Activated T-cell treated with anti-CD3 and anti-CD28 coated beads, Interleukin-2, amount 50 U/mL, for 72 hours (primary cell): ENCODE measurements at places on chromosomes 13 and 19. TPM values are rescaled to one million over a fixed set of nuclear protein-coding genes. Genes with fewer than 3 reads are reported as not detected.

The SYNGR4 gene
- total RNA-seq = 0.34 TPM

GRCh38 chr13:92805766-92806165 lies 420.8 kb upstream of the GPC6 start:
- H3K36me3 ChIP-seq = no peaks in the 10 kb centered on the region
- no peak overlapping the region for H3K27ac ChIP-seq
- no peaks in the 10 kb centered on the region for H3K27me3 ChIP-seq
- DNase-seq = no peak
- H3K4me3 ChIP-seq = peak overlapping the region; percentile 85
- no peaks in the 10 kb centered on the region for H3K4me1 ChIP-seq

GRCh38 chr13:72657379-72657778 lies 70.0 kb downstream of the MZT1 start:
- no peak overlapping the region for H3K27ac ChIP-seq
- DNase-seq = no peak
- H3K36me3 ChIP-seq = no peaks in the 10 kb centered on the region
- H3K27me3 ChIP-seq = peaks cover 17% of the 10 kb centered on the region
- H3K4me1 ChIP-seq = no peaks in the 10 kb centered on the region

DNA sequence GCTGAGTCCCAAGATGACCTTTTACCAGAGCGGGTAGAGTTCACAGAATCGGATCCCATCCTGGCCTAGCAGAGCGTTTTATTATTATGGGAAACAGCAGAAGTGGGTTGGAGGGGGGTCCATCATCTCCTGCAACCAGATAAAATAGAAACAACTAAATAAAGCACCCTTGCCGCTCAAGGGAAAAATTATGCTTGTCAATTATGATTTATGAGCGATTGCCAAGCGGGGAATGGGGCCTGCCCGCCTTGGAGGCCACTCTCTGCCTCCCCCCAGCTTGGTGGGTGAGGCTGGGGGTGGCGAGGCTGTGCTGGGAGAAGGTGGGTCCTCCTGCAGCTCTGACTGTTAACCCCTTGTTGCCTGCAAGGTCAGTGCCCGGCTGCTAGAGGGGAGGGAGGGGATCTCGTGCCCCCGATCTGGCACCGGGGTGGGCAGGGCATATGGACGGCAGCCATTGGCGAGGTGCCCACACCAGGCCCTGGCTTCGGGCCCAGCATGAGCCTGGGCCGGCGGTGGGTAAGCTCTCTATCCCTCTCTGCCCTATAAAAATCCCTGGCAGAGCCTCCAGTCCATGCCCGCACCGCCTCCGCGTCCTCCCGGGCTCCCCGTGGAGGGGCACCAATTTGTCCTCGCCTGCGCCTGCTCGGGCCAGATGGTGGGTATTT lies 129.1 kb downstream of the URI1 start:
- no peaks in the 10 kb centered on the region for H3K27me3 ChIP-seq
- H3K27ac ChIP-seq = no peak overlapping the region
- DNase-seq = no peak
- no peaks in the 10 kb centered on the region for H3K4me1 ChIP-seq
- H3K4me3 ChIP-seq = no peak overlapping the region
- H3K36me3 ChIP-seq = no peaks in the 10 kb centered on the region

DNA sequence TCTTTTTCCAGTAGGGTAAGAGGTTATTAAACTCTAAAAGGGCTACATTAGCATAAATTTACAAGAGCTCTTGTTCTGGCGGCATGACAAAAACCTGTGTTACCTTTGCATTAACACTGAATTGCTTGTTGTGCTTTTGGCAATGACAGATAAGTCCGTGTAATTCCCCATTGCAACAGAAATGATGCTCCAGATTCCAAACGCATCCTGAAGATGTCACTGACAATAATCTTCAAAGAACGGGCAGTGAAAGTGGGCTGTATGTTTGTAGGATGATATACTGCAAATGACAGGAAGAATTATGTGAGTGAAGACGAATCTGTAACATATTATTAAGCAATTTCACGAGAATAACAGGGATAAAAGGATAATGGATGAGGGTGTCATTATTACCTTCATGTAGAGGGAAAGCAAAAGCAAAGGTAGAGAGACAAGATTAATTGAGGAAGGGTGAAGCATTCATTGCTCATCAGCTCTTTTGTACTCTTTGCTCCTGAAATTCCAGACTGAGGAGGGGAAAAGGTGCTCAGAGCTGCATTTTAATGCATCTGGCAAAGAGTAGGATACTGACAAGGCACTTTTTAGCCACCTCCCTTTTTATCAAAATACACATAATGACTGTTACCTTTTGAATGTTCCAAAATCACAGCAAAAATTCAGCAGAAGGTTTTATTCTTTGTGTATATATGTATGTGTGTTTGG lies 38.5 kb upstream of the MAB21L1 start:
- no peak overlapping the region for H3K27ac ChIP-seq
- no peaks in the 10 kb centered on the region for H3K36me3 ChIP-seq
- no peaks in the 10 kb centered on the region for H3K4me1 ChIP-seq
- H3K4me3 ChIP-seq = no peak overlapping the region
- no peaks in the 10 kb centered on the region for H3K27me3 ChIP-seq
- no peak for DNase-seq

The RAB3A gene
- total RNA-seq = 1.9 TPM

GRCh38 chr19:5971714-5972354 lies 6.1 kb downstream of the RANBP3 start:
- no peaks in the 10 kb centered on the region for H3K27me3 ChIP-seq
- peaks cover 8% of the 10 kb centered on the region for H3K36me3 ChIP-seq
- no peak overlapping the region for H3K4me3 ChIP-seq
- peaks cover 89% of the 10 kb centered on the region for H3K4me1 ChIP-seq
- DNase-seq = no peak
